Activated T-cell treated with anti-CD3 and anti-CD28 coated beads, Interleukin-2, amount 50 U/mL, for 24 hours (primary cell): ENCODE measurements at places on chromosomes 6 and 20.

- DNase-seq: no peak
Measured at GRCh38 chr6:111565326-111566221, 40.1 kb downstream of the TRAF3IP2 start.

- DNase-seq: no peak
Measured at GRCh38 chr6:111038534-111039252, 48.6 kb upstream of the SLC16A10 start.

DNA sequence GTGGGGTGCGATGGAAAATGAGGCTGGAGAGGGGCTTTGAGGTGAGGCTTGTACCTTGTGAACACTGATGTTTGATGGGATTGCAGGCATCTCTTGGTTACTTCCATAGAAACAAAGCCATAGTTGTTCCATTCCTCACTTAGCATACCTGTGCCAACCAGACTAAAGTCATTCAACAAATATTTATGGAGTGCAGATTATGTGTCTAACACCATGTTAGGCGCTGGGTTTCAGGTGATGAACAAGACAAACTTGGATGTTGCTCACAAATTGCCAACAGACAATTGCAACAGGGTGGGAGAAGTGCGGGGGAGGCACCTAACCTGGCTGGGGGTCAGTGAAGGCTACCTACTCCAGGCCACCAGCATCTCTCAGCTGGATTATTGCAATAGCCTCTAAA, 1.5 kb downstream of the TTPAL start:
- no peak for DNase-seq

DNA sequence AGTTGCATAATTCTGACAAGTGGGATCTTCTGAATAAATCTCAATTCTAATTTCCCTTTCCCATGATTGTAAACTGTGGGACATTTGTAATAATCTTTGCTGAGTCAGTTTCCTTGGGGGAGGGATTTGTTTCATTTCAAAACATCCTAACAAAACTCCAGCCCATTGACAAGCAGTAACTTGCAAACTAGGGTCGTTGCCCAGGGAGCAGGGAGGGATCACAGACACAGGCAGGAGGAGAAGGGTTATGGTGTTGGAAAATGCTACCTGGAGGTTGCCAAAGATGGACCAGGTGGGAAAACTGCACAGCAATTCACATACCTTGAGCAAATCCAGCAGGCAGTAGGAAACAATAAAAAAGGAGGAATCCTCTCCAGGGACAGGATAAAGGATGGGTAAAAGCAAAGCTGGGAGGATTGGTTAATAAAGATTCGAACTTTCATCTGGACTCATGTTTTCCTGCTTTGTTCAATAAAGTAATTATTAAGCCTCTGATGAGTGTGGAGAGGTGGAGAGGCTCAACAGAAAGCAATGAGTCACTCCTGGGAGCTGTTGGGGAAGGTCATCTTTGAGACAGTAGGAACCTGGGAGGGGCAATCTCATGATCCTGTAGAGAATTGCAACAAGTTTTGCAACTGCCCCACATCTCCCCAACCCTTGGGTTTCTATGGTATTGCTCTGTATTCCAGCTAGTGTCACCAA, 87.3 kb upstream of the AKIRIN2 start:
- DNase-seq: no peak

DNA sequence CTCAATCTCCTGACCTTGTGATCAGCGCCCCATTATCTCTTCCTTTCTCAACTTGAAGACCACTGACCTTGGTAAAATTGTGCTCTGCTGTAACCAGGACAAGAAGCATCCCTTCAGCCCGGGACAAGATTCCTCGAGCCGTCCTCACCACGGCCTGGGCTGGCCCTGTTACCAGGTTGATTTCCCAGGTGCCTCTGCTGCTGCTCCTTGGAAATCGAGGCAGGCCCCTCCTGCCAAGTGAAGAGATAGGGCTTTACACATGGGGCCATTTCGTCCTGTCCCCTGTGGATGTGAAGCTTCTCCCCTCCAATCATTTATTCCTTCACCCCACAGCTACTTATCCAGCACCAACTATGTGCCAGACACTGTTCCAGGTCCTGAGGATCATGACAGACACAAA, 21.5 kb downstream of the RAB44 start:
- no peak for DNase-seq

GRCh38 chr20:63238031-63238430, 2.3 kb downstream of the BIRC7 start:
- DNase-seq: no peak

DNA sequence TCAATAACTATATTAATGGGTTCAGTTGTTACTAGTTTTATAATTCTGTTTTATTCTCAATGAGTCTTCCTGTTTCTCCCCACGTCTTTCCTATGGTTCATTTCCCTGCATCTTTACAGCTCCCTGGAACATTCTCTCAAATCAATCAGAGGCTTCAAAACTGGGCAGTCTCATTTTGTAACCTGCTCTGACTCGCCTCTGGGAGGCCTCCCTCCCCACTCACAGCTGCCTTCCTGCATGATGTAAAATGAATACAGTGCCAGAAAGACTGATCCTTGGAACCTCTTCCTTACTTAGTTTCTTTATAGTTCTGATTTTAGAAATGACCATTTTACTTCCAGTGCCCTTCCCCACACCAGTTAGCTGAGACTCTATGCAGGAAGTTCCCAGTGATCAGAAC, 103.9 kb downstream of the ESR1 start:
- no peak for DNase-seq

GRCh38 chr6:225121-225721, 67.1 kb upstream of the DUSP22 start:
- peak; percentile 84 for DNase-seq
